ENCODE measurements at places on chromosomes 13 and 19.

DNA sequence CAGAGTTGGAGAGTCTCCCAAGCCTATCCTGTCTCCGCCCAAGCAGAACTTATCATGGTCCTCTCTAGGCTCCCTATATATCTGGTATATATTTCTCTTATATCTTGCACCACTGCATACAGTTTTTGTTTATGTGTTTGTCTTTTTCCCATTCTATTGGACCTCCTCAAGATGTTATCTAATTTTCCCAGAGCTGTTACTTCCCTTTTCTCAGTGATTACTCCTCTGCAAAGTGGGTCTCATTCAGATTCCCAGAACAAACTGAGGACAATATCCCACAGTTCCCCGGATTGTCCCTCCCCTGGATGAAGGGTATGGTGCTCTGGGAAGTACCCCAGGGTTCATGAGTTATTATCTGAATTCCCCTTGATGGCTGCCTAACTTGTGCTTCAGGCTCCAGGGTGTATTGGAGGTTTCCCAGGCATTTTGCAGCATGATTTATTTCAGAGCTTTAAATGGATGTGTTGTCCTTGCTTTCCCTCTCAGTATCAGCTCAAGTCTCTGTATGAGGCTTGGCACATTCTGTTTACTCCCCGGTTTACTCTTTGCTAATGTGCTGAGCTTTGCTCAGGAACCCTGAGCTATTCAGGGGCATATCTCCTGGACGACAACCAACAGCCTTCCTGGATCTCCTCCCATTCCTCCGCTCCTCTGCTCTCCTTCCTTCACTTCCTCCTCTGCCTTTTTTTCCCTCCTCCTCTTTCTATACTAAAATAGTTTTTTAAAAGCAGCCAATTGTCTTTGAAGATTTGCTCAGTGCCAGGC, 329.3 kb downstream of the SPRY2 start:
- DNase-seq: no peak

GRCh38 chr13:23771552-23771951, 117.6 kb downstream of the MIPEP start:
- DNase-seq: no peak

DNA sequence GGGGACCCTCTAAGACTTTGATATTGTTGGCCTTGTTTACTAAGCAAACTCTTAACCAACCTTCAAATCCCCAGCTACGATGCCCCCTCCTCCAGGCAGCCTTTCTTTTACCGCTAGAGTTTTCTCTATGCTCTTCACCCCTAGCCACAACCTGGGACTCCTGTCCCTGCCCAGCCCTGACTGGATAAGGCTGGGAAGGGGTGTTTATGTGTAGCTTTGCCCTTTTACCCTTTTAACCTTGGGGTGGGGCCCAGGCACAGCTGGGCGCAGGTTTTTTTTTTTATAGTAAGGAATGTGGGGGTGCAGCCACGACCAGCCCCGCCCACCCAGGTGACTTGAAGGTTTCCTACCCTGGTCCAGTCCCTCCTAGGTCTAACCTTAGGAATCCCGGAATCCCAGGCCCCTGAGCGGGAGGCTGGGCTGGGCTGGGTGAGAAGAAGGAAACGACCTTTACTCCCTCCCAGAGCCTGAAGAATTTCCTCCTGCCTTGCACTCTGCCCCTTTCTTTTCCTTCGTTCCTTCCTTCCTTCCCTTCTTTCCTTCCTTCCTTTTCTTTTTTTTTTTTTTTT, 12.2 kb downstream of the TJP3 start:
- DNase-seq: no peak

- no peak for DNase-seq
These were observed 28.3 kb downstream of the EFNA2 start for GRCh38 chr19:1313695-1314613.

DNA sequence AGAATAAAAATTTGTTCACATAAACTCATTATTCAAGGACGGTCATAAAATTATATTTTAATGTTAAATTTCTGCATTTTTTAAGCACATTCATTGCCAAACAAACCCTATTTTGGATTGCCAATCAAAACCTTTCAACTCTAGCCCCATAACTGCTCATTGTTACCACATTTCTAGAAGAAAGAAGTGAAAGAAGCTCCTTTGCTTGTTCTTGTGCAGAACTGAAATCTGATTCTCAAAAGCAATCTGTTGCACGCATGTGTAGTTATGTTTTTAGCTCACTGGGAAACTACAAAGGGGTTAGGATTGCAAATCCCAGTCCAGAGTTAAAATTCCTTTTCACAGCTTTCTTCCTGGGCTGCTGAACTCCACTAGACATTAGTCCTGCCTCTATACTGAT, 109.5 kb upstream of the MIR17HG start:
- DNase-seq: no peak

- DNase-seq: no peak
These were observed 12.0 kb upstream of the KBTBD6 start for GRCh38 chr13:41144576-41144975.

- DNase-seq: no peak
These were observed 3.6 kb downstream of the TRIP10 start for GRCh38 chr19:6743066-6743465.

- DNase-seq: no peak
These were observed 438.6 kb downstream of the COG6 start for GRCh38 chr13:40094056-40094455.

DNA sequence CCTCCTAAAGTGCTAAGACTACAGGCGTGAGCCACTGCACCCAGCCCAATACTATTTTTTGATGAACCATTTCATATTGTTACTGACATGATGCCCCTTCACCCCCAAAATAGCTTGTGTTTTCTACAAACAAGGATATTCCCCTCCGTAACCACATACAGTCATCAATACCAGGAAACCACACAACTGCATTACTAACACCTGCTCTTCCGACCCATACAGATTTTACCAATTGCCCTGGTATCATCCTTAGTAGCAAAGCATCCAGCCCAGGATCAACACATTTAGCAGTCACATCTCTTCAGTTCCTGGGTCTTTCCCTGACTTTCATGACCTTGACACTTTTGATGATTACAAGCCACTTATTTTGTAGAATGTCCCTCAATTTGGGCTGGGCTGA, 33.6 kb downstream of the KCTD15 start:
- no peak for DNase-seq

DNA sequence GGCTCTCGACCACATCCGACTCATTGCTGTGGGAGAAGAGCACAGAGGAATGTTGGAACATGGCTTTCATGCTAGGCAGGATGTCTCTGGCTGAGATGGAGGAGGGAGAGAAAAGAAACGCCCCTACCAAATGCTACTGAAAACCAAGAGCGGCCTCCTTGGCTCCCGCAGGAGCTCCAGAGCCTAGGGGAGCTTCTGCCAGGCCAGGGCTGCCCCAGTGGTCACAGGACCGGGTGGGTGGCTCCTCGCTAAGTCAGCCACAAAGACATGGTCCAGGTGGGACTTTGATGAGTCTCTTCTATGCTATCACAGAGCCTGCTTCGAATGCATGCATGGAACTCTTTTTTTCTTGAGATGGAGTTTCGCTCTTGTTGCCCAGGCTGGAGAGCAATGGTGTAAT, 6.7 kb downstream of the LONP1 start:
- no peak for DNase-seq

- no peak for DNase-seq
These were observed at the start of gene ZBTB32 for GRCh38 chr19:35704218-35704617. Gene ZBTB32 (plus strand): TSS chr19:35704558. CDS start chr19:35714627, 10,069 bp downstream.

GRCh38 chr13:88862095-88862620, 1191.0 kb downstream of the SLITRK5 start:
- DNase-seq: no peak

- DNase-seq: no peak
These were observed at the start of gene HDGFL2 for GRCh38 chr19:4472174-4472974. Gene HDGFL2 (plus strand): TSS chr19:4472297. CDS start chr19:4472351, 54 bp downstream.

DNA sequence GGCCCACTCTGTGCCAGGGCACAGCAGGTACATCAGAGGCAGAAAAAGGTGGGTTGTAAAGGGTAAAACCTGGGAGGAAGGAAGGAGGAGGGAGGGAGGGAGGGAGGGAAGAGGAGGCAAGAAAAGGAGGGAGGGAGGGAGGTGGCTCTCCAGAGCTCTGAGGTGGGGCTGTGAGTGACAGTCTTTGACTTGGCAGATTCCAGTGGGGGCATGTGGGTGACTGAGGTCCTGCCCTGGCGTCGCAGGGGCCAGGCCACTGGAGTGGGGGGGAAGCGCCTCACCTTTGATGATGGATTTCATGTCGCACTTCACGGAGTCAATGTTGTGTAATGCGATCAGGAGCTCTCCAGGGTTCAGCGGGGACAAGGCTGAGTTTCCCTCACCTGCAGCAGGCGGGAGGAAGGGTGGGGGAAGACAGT, 6.0 kb upstream of the RSPH6A start:
- DNase-seq: no peak

GRCh38 chr19:19297759-19298158, 22.6 kb downstream of the SUGP1 start:
- DNase-seq: no peak

DNA sequence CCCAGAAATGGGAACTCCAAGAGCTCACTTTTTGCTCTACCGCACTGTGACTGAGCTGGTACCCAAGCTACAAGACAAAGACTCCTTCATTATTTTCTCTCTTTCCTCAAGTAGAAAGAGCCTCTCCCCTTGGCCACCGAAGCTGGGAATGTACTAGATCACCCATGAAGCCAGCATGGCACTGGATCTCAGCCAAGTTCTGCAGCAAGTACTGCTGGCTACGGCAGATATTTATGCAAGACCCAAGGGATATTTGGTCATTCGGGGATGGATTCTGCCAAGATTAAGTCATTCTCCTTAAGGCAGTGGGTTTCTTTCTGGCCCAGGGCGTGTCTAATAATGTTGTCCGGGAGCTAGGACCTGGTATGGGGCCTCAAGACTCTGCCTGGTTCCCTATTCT, 633.5 kb downstream of the SLITRK1 start:
- DNase-seq: no peak

DNA sequence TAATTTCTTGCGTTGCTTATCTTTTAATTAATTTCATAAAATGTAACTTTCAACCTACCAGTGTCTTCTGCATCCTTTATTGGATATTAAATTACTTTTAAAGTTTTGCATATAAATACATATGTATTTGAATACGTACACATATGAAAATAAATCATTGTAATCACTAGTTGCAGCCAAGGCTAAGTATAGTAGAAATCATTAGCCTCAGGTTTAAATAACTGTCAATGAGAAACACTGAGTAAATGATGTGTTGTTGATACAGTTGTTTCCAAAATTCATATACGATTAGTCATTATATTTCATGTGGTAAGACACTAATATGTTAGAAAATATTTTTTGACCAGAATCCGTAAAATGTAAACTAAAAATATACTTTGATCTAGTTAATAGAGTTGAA, 1267.1 kb upstream of the PCDH20 start:
- DNase-seq: no peak

DNA sequence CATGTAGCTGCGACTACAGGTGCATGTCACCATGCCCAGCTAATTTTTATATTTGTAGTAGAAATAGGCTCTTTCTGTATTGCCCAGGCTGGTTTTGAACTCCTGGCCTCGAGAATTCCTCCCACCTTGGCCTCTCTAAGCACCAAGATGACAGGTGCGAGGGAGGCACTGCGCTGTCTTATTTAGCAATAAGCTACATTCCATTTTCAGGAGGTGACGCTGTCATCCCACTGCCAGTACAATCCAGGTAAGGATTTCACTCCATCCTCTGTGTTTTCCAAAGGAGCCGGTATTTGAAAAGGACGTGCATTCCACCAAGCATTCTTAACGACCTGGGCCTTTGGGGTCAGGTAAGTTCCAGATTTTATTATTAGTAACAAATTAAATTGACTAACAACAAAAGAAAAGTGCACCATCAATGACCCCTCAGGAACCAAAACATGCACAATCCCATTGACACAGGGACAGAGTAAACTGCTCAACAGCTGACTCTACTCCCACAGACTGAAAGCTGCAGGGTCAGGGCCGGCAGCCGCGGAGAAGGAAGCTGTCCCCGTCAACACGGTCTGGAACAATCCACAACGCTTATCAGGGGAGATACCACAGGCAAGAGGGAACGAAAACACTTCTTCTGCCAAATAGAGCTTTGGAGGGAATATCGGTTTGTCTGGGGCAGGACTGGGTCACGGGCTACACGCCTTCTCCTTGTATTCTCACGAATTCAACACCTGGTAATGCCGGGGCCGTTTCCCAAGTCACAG, 82.8 kb downstream of the INSR start:
- no peak for DNase-seq

GRCh38 chr19:9673912-9674662, 813 bp downstream of the ZNF562 start:
- no peak for DNase-seq

DNA sequence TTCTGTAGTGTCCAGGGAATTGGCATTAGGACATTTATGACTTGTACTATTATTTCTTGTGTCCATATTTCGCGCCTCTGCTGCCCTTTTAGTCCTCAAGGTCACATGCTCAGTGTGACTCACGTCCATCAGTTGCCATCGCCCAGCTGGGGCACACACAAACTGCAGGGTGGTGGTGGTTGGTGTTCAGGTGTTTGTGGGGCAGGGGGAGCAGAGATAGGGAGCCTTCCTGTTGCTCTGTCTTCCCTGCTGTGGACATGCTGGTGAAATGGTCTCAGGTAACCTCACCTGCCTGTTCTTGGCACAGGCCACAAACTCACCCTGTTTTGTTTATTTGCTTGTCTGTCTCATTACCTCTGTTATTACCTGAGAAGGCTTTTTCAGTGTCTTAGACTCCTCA, 22.4 kb downstream of the PRR12 start:
- DNase-seq: no peak

GRCh38 chr19:7931221-7932061, 5.5 kb upstream of the CTXN1 start:
- no peak for DNase-seq

DNA sequence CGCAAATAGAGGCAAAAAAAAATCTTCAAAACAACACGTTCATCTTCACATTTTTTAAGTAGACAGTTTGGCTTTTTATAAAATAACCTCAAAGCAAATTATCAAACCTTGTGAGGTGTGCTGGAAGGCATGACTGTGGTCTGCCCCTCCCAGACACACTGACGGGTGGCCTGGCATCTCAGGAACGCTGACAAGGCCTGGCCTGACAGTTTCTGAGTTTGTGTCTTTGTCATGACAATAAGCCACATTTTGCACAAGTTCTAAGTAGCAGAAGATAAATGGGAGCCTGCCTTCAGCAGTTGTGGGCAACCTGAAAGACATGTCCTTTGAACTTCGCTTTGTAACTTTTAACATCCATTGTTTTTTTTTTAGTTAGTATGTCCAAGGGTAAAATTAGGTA, 38.5 kb downstream of the SOX21 start:
- no peak for DNase-seq

DNA sequence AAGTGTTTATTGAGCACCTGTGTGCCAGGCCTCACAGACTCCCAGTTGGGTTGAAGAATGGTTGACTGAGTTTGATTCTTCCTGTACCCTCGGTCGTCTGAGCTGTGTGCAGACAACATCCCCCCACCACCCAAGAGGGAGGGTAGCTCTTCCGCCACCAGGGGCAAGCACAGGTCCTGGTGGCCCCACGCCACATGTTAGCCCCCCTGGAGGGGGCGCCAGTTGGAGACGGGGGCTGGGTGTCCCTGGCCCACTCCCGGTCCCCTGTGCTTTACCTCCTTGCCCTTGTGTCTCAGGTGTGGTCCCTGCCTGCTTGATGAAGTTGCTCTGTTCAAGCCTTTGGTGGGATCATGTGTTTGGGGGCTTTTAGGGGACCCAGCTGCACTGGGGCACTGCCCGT, 27.2 kb downstream of the COLGALT1 start:
- no peak for DNase-seq

- DNase-seq: no peak
These were observed 505 bp upstream of the SHKBP1 start for GRCh38 chr19:40576151-40576584.

Data from type B pancreatic cell (in vitro differentiated cells).